IMR-90 (cell line): ENCODE measurements at places on chromosomes 13 and 19. TPM values are rescaled to one million over a fixed set of nuclear protein-coding genes. Genes with fewer than 3 reads are reported as not detected.

- no peak overlapping the region for H3K27ac ChIP-seq
- H3K27me3 ChIP-seq, result no peaks in the 10 kb centered on the region
- DNase-seq, result no peak
- no peaks in the 10 kb centered on the region for H3K36me3 ChIP-seq
These were observed 1028.0 kb downstream of the UQCRFS1 start for GRCh38 chr19:28184997-28185396.

The ZNF729 gene
- total RNA-seq, result not detected in 2 replicates

- DNase-seq, result no peak
- no peak overlapping the region for H3K27ac ChIP-seq
- H3K36me3 ChIP-seq, result no peaks in the 10 kb centered on the region
- no peak overlapping the region for H3K4me3 ChIP-seq
- H3K27me3 ChIP-seq, result no peaks in the 10 kb centered on the region
These were observed 4.3 kb downstream of the CSNK1A1L start for GRCh38 chr13:37101201-37101600.

DNA sequence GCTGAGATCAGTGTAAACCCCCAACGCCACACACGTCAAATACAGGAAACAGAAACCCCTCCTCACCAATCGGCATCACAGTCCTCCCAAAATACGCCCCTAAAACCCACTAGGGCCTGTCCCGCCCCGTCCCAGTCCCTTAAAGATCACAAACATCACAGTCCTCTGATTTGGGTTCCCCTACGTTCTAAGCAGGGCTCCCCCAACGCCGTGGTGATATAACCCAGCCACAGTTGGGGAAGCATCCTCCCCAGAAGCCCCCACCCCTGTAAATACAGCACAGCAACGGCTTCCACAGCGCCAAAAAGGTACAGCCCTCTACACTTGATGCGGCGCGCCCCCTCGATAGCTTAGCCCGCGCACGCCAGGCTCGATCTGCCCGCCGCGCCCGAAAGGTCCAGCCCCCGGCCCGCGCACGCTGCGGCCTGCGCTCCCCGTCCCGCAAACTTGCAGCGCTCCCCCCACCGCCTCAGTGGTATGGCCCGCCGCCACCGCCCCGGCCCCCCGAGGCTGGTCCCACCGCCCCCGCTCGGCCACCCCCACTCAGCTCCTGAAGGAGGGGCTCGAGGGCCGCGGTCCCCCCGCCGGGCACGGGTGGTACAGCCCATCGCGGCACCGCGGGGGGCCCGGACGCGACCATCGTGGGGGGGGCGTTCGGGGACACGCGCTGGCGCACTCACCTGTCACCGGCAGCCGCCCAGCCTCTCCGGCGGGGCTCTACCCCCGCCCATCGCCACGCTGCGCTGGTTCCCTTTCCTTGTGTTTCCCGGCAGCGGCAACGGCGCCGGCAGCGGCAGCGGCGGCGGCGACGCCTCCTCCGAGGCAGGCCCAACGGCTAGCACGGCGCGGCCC, at the start of gene AKT2:
Gene AKT2, minus strand, starts transcription at position 845 of the 852 bp plus-strand sequence. CDS start 20,078 bp downstream, outside the sequence.
- H3K4me3 ChIP-seq, result peak within 1 kb of the TSS; percentile 96
- peaks cover 20% of the 10 kb centered on the region for H3K4me1 ChIP-seq
- no peaks in the 10 kb centered on the region for H3K27me3 ChIP-seq
- no peaks in the 10 kb centered on the region for H3K36me3 ChIP-seq
- DNase-seq, result peak; percentile 47

The ADPRHL1 gene
- 0.28 and 0.36 TPM in 2 replicates for total RNA-seq

The MAST1 gene
- total RNA-seq, result 0.28 and 1.1 TPM in 2 replicates

DNA sequence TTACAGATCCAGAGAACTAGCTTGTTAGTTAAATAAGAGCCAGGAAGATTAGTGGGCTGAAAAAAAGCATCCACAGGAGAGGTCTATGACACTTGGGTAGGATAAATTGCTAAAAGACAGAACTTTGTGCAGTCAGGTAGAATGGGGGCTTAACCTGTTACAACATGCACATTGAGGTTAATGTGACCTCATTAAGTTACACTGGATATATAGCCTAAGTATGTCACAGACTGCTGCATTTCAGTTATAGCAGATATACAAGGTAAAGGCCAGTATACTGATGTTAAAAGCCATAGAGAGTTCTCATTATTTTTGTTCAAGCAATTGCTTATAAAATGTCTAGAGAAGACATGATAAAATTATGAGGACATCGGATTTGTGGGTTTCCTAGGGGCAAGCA, 1179.9 kb upstream of the PCDH9 start:
- no peaks in the 10 kb centered on the region for H3K36me3 ChIP-seq
- no peak for DNase-seq
- H3K27ac ChIP-seq, result no peak overlapping the region
- no peaks in the 10 kb centered on the region for H3K4me1 ChIP-seq
- no peak overlapping the region for H3K4me3 ChIP-seq

The B3GNT8 gene
- under 0.01 and 0.36 TPM in 2 replicates for total RNA-seq
